ENCODE measurements at places on chromosomes 3 and 15.

DNA sequence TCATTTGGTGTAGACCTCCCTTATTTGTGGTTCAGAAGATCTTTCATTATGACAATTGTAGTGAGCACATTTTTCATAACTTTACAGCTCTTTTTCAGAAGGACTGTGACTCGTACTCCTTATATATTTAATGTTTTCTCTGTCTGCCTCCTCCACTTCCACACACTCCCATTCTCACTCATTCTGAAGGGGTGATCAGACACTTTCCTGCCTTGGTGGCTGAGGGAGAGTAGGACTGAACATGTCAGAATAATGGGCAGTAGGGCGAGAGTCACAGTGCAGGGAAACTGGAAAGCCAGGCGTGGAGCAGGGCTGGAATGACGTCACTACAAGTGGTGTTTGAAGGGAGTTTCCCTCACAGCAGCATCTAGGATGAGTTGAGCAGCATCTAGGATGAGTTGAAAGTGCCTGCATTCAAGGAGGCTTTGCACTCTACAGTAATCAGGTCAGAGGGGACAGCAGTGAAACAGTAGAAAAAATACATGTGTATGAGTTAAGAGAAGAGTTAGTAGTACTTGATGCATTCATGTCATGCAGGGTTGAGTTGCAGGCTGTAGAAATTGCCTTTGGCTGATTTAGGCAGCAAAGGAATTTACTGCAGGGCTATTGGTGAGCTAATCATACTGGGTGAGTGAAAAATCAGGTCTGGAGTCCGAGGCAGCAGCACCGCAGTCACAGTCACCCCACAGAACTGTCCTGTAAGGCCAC, 36.3 kb upstream of the FBXL22 start:
- no peak for DNase-seq

DNA sequence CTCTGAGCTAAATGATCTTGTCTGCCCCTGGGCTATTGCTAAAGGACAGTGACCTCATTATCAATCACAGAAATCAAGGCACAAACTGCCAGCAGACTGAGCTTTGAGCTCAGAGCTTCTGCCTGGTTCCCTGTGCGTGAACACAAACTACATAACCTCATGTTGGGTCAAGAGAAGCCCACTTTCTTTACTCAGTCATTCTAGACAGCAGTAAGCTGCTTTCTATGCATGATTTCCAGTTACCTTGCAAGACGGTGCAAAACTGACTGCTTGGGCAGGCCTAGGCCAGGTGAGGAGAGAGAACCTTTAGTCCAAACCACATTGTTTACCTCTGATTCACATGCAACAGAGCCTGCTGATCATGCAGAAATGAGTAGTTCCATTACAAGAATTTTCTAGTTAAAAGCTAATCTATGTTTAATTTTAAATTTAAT, 75.1 kb downstream of the ARRDC4 start:
- DNase-seq: peak; percentile 23

GRCh38 chr15:59249816-59250215, 43.2 kb downstream of the LDHAL6B start:
- DNase-seq: no peak

DNA sequence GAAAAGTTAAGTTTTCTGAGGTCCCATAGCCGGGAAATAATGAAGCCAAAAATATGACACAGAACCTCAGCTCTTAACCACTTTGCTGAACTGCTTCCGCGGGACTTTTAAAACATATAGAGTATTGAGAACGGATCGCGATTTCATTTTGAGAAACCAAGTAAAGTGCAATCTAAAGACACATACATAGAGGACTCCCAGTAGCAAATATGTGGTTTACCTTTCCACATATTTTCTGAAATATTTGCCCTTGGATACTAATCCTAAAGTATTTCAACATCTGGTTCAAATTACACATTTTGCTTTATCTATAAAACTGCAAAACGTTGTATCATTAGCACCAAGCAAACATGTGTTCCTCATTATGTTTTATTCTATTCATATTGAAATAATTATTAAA, 776.5 kb downstream of the ROBO2 start:
- no peak for DNase-seq

DNA sequence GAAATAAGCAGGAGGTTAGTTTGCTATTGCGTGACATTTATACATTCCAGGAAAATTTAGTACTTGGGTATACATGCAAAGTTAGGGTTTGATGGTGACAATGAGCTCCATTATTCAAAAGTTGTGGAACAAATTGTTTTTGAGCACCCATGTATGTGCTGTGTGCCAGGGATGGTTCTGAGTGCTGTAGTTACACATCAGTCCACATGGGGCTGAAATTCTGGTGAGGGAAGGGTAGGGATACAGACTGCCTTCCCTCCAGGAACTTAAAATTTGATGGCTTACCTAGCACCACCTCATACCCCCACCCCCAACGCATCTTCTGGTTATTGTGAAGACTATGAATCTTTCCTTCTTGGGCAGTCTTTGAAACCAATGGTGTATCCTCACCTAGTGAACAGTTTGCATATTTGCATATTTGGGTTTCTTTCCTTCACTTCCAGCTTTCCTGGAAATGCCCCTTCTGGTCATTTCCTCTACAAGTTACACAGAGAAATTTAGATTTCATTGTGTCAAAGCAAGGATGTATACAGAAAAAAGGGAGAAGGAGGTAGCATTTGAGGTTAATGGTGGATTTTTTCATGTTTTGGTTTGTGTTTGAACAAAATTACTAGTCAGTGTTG, 222.0 kb upstream of the IL12A start:
- no peak for DNase-seq

- no peak for DNase-seq
Observed at GRCh38 chr15:47839233-47839825, 122.0 kb downstream of the SEMA6D start.

- DNase-seq: no peak
Observed at GRCh38 chr3:173793963-173794362, 396.4 kb downstream of the NLGN1 start.

DNA sequence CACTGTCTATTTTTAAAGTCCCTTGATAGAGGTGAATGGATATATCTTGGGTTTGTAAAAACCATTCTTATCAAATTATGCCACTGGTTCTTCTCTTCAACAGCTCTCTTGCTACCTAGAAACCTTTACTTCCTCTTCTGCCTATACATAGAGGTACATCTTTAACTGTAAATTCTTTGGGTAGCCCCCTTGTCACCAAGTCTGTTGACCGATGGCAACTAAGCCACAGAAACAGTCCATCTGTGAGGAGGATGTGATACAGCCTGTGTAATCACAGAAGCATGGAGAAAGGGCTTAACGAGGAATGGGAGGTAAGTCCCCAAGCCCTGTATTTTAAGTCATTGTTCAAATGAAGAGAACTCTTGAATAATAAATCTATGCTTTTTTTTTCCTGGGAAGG, 246.5 kb upstream of the MDFIC2 start:
- no peak for DNase-seq

- no peak for DNase-seq
Observed at GRCh38 chr15:42373936-42374335, 14.6 kb downstream of the CAPN3 start.

- DNase-seq: no peak
Observed at GRCh38 chr3:70740872-70741271, 428.4 kb upstream of the MDFIC2 start.

GRCh38 chr3:40172560-40172959, 136.9 kb upstream of the EIF1B start:
- no peak for DNase-seq

GRCh38 chr3:4584456-4585249, 91.5 kb downstream of the ITPR1 start:
- no peak for DNase-seq

DNA sequence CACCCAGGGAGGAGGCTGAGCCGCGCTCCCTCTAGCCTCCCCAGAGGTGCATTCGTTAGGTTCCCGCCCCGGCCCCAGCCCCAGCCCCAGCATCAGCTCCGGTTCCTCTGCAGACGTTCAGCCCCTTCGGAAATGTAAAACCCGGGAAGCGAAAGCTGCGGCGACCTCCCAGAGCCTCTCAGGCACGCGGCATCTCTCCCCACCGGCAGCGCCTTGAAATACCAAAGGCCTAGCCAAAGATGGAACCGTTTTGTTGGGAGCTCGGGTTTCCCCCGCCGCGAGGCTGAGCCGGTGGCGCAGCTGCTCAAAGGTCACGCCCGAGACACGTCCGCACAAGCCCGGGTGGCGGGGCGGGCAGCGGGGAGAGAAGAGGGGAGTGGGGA, 77.8 kb upstream of the HES1 start:
- DNase-seq: peak; percentile 76

DNA sequence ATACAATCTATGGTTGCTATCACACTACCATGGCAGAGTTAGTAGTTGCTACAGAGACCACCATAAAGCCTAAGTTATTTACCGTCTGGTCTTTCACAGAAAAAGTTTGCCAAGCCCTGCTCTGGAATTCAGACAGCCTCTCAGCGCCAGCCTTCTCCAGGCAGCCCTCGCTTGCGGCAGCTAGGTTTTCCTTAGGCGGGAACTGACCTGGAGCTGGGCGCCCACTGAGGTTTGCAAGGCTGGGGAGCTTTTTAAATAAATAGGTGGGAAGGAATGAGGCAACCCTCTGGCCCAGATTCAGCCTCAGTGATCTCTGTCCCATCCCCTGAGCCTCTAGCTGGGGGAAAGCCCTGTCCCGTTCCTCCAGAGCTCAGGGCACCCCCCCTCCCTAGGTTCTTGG, 1.2 kb downstream of the CTSH start:
- peak; percentile 61 for DNase-seq

- peak; percentile 9 for DNase-seq
Observed at GRCh38 chr15:76368122-76368621, 31.6 kb downstream of the ISL2 start.

DNA sequence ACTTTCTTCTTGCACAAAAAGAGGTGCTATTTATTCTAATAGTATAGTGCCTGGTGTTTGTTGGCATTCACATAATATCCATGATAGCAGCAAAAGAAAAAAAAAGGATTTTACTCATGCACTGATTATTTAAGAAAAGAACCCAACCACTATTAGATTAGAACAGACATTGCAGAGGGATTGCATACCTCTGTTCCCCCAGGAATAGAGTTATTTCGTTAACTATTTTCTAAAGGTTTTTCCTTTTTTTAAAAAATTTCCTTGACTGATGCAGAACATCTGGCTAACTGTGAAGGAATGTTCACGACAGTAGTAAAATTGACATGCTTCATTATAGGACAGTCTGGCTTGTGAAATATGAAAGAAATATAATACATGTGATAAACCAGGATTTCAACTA, 136.6 kb upstream of the PTX3 start:
- DNase-seq: no peak

DNA sequence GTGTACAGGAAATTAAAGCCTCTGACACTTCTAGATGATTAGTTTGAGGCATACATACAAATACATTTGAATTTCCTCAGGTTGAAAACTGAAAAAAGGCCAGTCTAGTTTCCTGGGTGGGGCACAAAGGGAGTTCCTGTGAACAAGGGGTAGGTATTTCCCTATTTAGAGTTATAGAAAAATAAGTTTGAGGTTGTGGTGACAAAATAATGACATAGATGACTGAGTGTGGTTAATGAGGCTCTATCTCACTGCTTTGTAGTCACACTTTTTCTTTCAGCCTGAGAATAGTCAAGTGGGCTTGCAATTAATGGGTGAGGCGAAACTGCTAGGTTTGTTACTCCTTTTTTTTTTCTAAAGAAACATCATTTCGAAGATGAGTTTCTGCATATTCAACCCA, 4.3 kb downstream of the SLCO3A1 start:
- no peak for DNase-seq

- no peak for DNase-seq
Observed at GRCh38 chr3:58621086-58621830, 44.1 kb upstream of the FAM107A start.

DNA sequence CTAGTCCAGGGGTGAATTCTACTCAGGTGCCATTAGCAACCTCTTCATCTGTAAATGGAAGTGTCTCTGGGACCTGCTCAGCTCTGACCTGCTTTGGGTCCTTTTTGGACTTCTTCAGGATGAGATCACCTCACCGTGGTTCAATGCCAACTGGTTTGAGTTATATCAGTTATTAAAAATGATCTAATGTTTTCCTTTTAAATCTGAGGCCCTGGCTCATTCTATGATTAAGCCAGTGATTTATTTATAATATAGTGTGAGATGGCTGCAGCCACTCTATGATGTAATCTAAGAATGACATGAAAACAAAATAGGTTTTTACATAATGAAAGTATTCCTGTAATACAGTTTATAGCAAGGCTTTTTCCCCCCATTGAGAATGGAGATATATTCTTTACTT, 79.4 kb downstream of the LPP start:
- DNase-seq: no peak

- DNase-seq: no peak
Observed at GRCh38 chr3:176789947-176790346, 407.3 kb downstream of the TBL1XR1 start.

DNA sequence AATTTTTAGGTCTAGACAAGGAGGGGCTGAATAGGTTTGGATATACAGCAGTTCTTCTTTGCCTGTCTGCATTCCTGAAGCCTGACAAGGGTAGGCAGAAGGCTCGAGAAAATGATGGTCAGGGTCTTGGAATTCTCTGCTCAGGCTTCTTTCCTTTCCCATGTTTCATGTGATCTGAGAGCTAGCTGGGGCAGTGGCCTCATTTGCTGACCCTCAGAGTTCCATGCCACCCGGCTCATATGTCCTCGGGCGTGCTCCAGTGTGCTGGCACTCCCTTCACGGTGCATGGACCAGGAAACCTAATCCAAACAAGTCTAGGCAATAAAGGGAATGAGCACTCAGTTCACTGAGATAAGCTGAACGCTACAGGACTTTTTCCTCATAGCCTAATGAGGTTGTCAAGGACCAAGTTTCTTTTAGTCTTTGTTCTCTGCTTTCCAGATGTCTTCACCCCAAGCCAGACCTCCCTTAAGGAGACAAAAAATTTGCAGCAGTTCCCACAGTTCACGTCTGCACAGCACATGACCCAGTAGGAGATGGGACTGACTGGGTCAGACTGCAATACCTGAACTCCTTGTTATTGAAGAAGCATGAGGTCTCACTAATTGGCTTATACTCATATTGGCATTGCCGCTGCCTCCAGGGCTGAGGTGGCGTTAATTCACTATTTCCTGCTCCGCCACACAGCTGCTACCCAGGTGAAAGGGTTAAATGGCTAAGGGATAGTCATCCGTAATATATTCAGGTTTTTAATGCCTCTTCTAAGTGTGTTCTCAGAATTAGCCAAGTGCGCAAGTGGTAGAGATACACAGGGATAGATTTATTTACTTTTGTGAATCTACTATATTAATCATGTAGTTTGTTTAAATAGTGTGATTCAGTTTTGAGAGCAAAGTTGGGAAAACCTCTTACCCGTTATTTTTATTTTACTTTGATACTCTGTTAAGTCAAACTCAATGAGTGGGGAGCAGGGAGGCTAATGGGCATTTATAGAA, 15.3 kb upstream of the RTP4 start:
- peak; percentile 77 for DNase-seq

DNA sequence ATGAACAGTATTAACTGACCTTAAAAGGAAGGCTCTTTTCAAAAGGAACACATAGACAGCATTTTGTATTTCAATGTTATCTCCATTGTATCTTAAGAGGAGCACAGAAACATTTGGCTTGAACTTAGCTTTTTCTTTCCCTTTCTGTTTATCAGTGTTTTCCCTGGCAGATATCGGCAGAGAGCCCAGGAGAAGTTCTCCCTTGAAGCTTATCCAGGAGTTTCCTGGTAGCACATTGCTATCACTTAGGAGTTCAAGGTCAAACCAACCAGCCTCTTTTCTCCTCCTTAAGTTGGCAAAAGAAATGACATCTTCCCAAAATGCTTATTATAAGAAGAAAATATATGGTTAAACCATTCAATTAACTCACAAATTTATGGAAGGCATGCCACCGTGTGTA, 344.6 kb upstream of the UBE2E2 start:
- DNase-seq: no peak

- DNase-seq: peak; percentile 60
Observed at GRCh38 chr3:194312743-194313281, 38.3 kb downstream of the CPN2 start.
